Keratinocyte (primary cell): ENCODE measurements at places on chromosomes 6 and 20. TPM values are rescaled to one million over a fixed set of nuclear protein-coding genes. Genes with fewer than 3 reads are reported as not detected.

DNA sequence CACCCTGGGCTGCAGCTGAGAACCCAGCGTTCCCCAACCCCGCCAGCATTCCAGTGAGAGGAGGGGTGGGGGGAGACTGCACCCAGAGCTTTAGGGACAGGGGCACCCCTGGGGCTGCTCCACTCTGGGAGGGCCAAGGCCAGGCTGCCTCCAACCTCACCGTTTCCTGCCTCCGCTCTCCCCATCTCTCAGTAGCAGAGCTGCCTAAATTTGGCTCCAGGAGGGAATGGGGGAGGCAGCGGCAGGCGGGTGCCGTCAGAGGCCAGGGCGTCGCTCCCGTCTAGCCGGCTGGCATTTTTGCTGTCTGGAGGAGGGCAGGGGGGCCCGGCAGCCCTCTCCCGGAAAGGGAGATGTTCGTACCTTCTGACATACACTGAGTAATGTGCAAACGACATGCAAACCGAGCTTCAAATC lies 46.6 kb downstream of the NOL4L start:
- H3K4me1 ChIP-seq = peaks cover 15% of the 10 kb centered on the region
- H3K27me3 ChIP-seq = peaks cover 19% of the 10 kb centered on the region
- H3K27ac ChIP-seq = no peak overlapping the region
- H3K36me3 ChIP-seq = no peaks in the 10 kb centered on the region
- no peak overlapping the region for H3K4me3 ChIP-seq

- no peaks in the 10 kb centered on the region for H3K27me3 ChIP-seq
- no peak overlapping the region for H3K4me3 ChIP-seq
- no peaks in the 10 kb centered on the region for H3K36me3 ChIP-seq
- DNase-seq = no peak
- H3K27ac ChIP-seq = no peak overlapping the region
Measured at GRCh38 chr6:153096792-153097191, 34.3 kb downstream of the RGS17 start.

- no peak for DNase-seq
- no peaks in the 10 kb centered on the region for H3K36me3 ChIP-seq
- no peaks in the 10 kb centered on the region for H3K27me3 ChIP-seq
- no peak overlapping the region for H3K27ac ChIP-seq
Measured at GRCh38 chr6:67131827-67132226, 1424.8 kb upstream of the EYS start.

- DNase-seq = no peak
- no peak overlapping the region for H3K4me3 ChIP-seq
- H3K36me3 ChIP-seq = peaks cover 2% of the 10 kb centered on the region
- no peak overlapping the region for H3K27ac ChIP-seq
- no peaks in the 10 kb centered on the region for H3K27me3 ChIP-seq
Measured at GRCh38 chr20:62918831-62919230, 7.5 kb downstream of the DIDO1 start.

DNA sequence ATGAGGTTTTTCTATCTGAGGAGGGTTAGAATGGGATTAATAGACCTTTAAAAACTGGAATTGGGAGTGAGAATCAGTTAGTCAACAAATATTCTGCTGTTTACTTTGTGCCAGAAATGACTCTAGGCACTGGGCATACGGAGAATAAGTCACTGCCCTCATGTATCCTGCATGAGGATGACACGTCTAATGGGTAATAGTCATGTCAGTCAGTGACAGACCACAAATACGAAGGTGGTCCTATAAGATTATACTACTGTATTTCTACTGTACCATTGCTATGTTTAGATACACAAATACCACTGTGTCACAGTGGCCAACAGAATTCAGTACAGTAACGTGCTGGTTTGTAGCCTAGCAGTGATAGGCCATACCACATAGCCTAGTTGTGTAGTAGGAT lies 30.7 kb downstream of the ZFAND3 start:
- H3K36me3 ChIP-seq = no peaks in the 10 kb centered on the region
- H3K4me1 ChIP-seq = peaks cover 18% of the 10 kb centered on the region
- H3K4me3 ChIP-seq = no peak overlapping the region

DNA sequence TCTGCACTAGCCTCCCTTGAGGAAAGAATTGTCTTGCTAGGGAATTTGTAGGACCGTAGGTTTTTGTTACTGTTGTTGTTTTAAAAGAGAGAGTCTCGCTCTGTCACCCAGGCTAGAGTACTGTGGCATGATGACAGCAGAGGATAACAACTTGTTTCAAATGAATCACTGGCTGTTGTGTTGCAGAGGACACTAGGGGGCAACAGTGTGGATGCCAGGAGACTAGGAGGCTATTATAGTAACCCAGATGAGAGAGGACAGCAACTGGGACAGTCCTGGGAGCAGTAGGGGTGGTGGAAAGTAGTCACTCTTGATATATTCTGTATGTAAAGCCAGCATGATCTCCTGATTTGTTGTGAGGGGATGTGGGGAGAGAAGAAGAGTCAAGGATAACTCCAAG lies 41.8 kb upstream of the LAMA4 start:
- no peaks in the 10 kb centered on the region for H3K36me3 ChIP-seq
- no peaks in the 10 kb centered on the region for H3K27me3 ChIP-seq
- H3K4me1 ChIP-seq = peaks cover 3% of the 10 kb centered on the region
- no peak overlapping the region for H3K27ac ChIP-seq

- H3K27me3 ChIP-seq = no peaks in the 10 kb centered on the region
- peaks cover 25% of the 10 kb centered on the region for H3K4me1 ChIP-seq
- H3K27ac ChIP-seq = no peak overlapping the region
- H3K36me3 ChIP-seq = no peaks in the 10 kb centered on the region
- DNase-seq = no peak
- no peak overlapping the region for H3K4me3 ChIP-seq
Measured at GRCh38 chr6:113691260-113691656, 165.9 kb upstream of the MARCKS start.

- H3K27me3 ChIP-seq = no peaks in the 10 kb centered on the region
- H3K4me1 ChIP-seq = no peaks in the 10 kb centered on the region
Measured at GRCh38 chr20:19712721-19713260, 45.3 kb upstream of the RIN2 start.

GRCh38 chr6:11221623-11222384 lies 10.7 kb downstream of the NEDD9 start:
- peak overlapping the region; percentile 50 for H3K4me3 ChIP-seq
- no peaks in the 10 kb centered on the region for H3K27me3 ChIP-seq
- H3K36me3 ChIP-seq = no peaks in the 10 kb centered on the region

DNA sequence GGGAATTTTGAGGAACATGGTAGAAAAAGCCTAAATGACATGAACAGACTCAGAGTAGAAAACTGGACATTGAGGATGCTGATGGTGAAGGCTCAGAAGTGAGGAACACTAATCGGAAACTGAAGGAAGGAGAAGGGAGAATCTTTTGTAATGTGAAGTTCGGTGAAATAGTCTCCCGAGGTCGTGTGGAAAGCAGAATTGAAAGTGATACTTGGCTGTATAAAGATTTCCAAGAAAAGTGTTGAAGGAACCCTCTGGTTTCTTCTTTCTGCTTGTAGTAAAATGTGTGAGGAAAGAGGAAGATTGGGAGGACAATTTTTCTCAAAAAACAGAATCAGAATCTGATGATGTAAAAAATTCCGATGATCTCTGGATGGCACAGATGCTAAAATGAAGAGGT lies 115.4 kb downstream of the LAMP5 start:
- DNase-seq = no peak
- H3K4me3 ChIP-seq = no peak overlapping the region
- H3K4me1 ChIP-seq = no peaks in the 10 kb centered on the region
- no peaks in the 10 kb centered on the region for H3K36me3 ChIP-seq
- H3K27me3 ChIP-seq = no peaks in the 10 kb centered on the region

GRCh38 chr20:24722586-24722985 lies 226.5 kb upstream of the CST7 start:
- no peak overlapping the region for H3K27ac ChIP-seq
- H3K36me3 ChIP-seq = no peaks in the 10 kb centered on the region
- no peak overlapping the region for H3K4me3 ChIP-seq
- no peaks in the 10 kb centered on the region for H3K27me3 ChIP-seq
- H3K4me1 ChIP-seq = no peaks in the 10 kb centered on the region

GRCh38 chr20:32358632-32358882 lies 426 bp downstream of the ASXL1 start:
- H3K27ac ChIP-seq = no peak overlapping the region
- no peaks in the 10 kb centered on the region for H3K36me3 ChIP-seq
- H3K4me1 ChIP-seq = peaks cover 34% of the 10 kb centered on the region
- no peak for DNase-seq
- no peaks in the 10 kb centered on the region for H3K27me3 ChIP-seq

DNA sequence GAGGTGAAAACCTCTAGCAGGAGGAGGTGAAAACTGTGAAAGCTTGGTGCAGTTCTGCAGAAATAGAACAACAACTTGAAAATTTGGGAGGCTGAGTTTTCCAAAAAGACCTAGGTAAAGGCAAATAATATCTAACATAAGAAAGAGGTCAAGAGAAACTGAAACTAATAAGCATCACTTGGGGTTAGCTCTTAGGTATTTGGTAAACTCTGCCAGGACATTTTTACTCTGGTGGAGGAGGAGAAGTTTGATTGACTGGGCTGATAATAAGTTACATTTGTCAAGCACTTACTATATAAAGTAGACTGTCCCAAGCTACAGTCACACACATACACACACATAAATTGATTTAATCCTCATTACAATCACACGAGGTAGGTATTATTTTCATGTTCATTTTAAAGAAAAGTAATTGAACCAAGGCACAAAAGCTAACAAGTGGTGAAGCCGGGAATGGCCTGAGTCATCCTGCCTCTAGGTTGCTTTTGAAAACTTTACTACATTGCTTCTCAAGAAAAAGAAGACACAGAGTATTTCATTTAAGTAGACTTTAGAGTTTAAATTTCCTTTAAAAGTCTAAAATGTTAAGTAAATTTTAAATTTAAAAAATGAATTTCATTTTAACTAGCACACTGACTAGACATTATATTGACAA lies 275.5 kb downstream of the PTPRK start:
- H3K36me3 ChIP-seq = no peaks in the 10 kb centered on the region
- no peaks in the 10 kb centered on the region for H3K4me1 ChIP-seq
- no peak for DNase-seq

DNA sequence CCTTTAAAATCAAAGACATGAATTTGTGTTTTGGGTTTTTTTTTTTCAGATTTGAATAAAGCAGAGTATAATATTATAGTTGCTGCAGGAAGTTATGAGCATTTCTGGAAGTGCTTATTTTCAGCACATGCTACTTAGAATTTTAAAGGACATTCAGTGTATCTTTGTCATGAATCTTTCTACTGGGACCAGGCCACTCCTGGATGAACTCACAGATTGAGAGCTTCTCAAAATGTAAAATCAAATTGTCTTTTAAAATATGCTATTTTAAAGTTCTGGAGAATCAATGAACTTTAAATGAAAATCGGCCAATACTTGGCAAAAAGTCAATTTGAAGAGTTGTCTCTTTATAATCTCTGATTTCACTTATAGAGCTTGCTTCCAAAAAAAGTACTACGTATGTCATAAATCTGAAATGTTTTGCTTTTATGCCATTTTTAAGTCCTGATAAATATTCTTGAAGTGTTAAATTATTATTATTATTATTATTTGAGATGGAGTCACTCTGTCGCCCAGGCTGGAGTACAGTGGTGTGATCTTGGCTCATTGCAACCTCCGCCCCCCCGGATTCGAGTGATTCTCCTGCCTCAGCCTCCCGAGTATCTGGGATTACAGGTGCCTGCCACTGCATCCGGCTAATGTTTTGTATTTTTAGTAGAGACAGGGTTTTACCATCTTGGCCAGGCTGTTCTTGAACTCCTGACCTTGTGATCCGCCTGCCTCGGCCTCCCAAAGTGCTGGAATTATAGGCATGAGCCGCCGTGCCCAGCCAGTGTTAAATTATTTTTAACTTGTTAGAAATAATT lies 175.7 kb upstream of the AKAP12 start:
- no peaks in the 10 kb centered on the region for H3K27me3 ChIP-seq
- no peak for DNase-seq
- H3K27ac ChIP-seq = peak overlapping the region; percentile 26
- no peak overlapping the region for H3K4me3 ChIP-seq
- peaks cover 10% of the 10 kb centered on the region for H3K36me3 ChIP-seq

DNA sequence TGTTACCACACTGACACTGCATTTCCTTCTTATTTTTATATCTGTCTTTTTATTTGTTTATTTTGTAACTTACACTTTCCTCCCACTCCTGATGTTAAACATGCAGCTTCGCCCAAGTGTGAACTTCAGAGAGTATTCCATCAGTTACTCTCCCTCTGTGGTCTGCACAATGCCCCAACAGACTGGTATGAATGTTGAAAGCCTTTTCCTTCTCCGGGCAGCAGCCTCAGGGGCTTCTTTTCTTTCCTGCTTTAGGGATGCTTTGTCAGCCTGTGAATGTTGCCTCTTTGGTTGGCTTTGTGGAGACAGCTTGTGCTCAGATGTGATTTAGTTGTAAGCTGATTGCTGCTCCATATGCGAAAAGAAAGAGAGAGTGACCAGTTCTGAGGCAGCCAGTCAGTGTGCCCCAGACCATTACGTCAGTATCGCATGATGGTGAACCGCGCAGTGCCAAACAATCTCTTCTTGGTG lies 44.0 kb downstream of the SMPDL3A start:
- no peak overlapping the region for H3K27ac ChIP-seq
- H3K27me3 ChIP-seq = no peaks in the 10 kb centered on the region
- DNase-seq = no peak
- no peak overlapping the region for H3K4me3 ChIP-seq
- H3K4me1 ChIP-seq = no peaks in the 10 kb centered on the region
- no peaks in the 10 kb centered on the region for H3K36me3 ChIP-seq

- no peak overlapping the region for H3K4me3 ChIP-seq
- no peaks in the 10 kb centered on the region for H3K27me3 ChIP-seq
- DNase-seq = no peak
Measured at GRCh38 chr6:132218059-132218696, 183.1 kb downstream of the MOXD1 start.

DNA sequence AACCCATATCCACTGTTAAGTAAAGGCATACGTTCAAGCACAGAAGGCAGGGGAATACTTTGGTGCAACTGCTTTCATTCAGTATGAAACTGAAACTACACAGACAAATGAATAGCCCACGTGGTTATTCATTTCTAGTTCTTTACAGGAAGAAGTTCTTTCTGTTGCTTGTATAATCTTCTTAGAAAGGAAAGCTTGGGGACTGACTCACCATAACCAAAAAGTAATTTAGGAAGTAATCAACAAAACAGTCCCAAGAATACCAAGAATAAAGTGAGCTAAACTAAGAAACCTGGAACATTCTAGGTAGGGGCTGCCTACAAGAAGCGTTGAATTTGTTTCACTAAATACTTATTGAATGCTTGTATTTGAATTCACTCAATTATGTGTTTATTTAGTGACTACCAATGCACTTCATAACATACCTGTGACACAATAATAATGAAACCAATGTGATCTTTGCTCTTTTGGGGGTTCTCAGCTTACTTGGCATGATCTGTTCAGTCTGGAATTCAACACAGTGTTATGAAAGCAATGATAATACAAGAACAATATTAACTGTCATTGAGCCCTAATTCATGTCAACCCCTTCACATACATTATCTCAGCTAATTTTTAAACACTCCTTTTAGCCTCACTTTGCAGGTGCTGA lies 25.1 kb upstream of the KIAA0408 start:
- DNase-seq = no peak
- H3K4me3 ChIP-seq = no peak overlapping the region
- no peaks in the 10 kb centered on the region for H3K36me3 ChIP-seq
- peaks cover 11% of the 10 kb centered on the region for H3K4me1 ChIP-seq
- H3K27me3 ChIP-seq = no peaks in the 10 kb centered on the region

GPR63 gene
- 0.79 to 1.9 TPM (median 1.6 TPM) in 3 replicates for polyA plus RNA-seq

BMP2 gene
- polyA plus RNA-seq = 3.4 to 5.0 TPM (median 3.6 TPM) in 3 replicates

CARMIL1 gene
- 13.9 to 18.9 TPM (median 13.9 TPM) in 3 replicates for polyA plus RNA-seq

LST1 gene
- polyA plus RNA-seq = 0.18 TPM in 1 of 3 replicates, not detected in the others

PCNA gene
- polyA plus RNA-seq = 54.0 to 139 TPM (median 130 TPM) in 3 replicates

GRM1 gene
- 0.01 TPM in 1 of 3 replicates, not detected in the others for polyA plus RNA-seq

SIRPD gene
- polyA plus RNA-seq = not detected in 3 replicates

LIN28B gene
- 0.02 TPM in 1 of 3 replicates, not detected in the others for polyA plus RNA-seq
